ENCODE measurements at places on chromosomes 12 and 14.

DNA sequence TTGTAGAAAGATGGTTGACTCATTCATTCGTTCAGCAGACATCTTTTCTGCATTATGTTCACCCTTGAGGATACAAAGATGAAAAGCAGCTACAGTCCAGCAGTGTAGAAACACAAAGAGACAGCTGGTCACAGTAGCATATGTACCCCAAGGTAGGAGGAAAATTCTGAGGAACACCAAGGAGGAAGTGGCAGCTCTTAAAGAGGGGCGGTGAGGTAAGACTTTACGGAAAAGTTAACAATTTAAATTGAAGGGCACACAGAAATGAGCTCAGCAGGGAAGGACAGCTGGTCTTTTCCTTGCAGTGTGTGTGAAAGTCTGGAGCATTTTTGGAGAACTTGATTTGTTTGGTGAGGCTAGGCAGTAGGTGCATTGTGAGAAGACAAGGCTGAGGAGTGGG is 3.5 kb downstream of the SLC35E3 start:
- DNase-seq, result no peak

DNA sequence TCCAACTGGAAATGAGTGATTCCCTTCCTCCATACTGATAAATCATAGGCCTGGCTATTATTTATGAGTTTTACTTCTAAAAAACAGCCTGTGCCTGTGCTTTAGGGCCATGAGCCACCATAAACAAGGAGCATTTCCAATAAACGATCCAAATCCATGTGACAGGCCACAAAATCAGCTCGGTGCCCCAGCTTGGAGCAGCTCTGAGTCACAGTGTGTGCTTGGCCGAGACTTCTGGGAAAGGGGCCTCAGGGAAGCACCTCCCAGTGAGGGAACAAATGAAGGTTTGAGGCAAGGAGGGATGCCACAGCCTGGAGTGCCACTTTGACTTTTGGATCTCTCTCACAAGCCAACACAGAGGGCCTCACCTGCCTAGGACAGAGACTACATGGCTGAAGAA is 190.4 kb downstream of the NTF3 start:
- DNase-seq, result no peak

GRCh38 chr14:104800771-104801519 is at the start of gene ZBTB42:
ZBTB42 (plus strand) TSS chr14:104801101; CDS start chr14:104801198, 97 bp downstream.
- no peak for DNase-seq

DNA sequence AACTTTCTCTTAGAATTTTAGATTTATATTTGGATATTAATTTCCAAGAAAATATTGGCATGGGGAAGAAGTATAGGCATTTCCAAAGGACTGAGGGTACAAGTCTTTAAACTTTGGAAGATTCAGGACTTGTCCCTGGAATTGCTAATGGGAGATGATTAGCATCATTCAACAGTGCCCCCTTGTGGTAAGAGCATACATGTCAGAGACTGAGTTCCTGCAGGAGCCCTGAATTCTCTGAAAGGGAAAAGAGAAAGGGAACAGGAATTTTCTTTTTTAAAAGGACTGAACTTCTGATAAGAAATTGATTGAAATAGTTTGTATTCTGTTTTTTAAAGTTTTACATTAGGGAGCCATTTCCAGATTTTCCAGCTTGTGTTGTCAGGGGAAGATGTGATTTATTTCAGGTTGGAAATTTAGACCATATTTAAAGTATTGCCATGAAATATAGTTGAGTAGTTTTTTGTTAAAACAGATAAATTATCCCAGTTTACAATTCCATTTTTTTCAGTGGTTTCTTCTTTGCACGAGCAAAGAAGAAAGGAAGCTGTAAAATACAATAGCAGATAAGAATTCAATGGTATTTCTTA is 44.0 kb upstream of the REP15 start:
- peak; percentile 78 for DNase-seq

Measured in SK-N-DZ (cell line).